ENCODE measurements at places on chromosomes 7 and 10.

GRCh38 chr10:114779803-114780576, 41.6 kb upstream of the FHIP2A start:
- DNase-seq = peak; percentile 90

- no peak for DNase-seq
Observed at GRCh38 chr7:140062118-140062527, 628 bp downstream of the PARP12 start.

DNA sequence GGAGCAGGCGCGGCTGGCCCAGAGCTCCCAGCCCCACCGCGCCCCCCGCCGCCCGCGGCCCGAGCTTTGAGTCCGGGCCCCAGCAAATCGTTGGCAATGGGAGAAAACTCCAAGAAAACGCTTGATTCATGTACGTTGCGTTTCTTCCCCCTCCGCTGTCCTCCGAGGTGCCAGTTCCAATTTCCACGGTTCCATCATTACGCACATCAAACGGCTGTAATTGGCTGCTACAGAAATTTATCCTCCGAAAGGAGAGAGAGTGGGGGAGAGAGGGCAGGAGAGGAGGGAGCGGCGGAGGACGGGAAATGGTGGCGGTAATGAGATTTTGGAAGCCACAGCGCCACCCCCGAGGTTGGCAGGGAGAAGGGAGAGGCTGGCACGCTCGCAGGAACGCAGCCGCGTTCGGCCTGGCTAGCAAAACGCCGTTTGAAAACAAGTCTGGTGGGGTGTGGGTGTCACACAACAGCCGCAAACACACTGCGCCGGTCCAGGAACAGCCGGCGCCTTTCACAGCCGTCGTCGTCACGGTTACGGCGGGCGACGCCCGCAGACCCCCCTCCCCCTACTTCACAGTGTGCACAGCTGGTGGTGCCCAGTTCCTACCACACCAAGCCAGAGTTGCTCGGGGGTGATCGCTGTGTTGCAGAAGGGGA, 57.5 kb downstream of the UNCX start:
- DNase-seq = no peak

DNA sequence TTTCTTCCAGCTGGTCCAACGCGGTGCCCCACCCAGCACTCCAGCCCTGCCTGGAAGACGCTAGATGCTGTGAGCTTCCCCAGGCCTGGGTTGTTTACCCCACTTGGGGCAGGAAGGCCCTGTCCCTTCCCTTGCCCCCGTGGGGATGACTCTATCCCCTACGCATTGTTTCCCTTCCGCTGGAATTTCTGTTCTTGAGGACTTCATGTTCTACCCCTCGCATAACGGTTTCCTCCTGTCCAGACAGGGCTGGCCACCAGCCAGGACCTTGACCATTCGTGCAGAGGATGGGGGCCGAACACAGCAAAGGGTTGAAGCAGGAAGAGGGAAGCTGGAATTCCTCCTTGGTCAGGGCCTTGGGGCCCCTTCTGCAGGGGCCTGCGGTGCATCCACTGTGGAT, 14.7 kb upstream of the SERPINE1 start:
- no peak for DNase-seq

DNA sequence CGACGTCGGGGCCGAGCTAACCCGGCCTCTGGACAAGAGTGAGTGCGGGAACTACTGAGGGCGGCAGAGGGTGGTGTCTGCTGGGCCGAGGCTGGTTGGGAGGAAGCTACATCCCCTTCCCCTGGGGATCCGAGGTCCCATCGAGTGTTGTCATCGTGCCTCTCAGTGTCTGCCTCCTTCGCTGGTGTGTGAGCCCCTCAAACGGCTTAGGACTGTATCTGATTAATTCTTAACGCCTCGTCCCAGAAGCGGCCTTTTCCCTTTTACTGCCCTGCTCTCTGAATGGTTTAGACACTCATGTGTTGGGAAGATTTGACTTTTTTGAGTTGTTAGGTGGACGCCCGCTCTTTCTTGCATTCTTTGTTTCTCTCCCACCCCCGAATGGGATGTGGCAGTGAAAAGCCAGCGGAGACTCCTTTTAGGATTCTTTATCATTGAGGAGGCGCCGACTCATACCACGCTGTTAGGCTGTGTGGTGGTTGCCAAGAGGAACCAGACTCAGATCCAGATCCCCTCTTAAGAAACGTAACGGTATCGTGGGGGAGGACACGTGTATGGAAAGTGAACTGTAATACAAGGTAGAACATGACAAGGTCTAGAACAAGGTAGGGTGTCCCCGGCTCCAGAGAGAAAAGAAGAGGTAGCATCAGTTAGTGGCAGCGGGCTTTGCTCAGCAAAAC, 631 bp downstream of the SUPV3L1 start:
- no peak for DNase-seq

DNA sequence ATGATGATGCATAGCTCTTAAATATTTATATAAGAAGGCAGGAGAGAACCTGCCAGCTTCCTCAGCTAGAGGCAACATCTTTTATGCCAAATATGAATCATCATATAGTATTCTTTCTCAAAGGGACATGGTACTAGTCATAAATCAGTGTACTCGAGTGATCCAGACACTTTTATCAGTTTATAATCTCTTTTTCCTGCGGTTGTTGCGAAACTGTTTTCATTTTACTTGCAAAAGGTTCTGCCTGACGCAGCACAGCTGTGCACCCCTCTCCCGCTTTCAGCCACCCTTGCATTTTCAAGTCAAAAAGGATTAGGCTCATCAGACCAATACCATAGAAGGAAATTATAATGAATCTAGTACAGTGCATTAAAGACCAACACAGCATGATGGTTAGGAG, 332.3 kb upstream of the PRKCQ start:
- no peak for DNase-seq

GRCh38 chr10:79349072-79349491, 1.8 kb downstream of the PPIF start:
- DNase-seq = no peak

- DNase-seq = peak; percentile 12
Observed at GRCh38 chr10:4316161-4316810, 509.7 kb upstream of the AKR1E2 start.

GRCh38 chr10:35356725-35357092, 20.4 kb downstream of the CCNY start:
- no peak for DNase-seq

All from HFF-Myc (cell line).